GM13976 (cell line): ENCODE measurements at places on chromosomes 12 and 14.

- DNase-seq = peak; percentile 70
These were observed 10.3 kb downstream of the TBPL2 start for GRCh38 chr14:55430024-55430690.

DNA sequence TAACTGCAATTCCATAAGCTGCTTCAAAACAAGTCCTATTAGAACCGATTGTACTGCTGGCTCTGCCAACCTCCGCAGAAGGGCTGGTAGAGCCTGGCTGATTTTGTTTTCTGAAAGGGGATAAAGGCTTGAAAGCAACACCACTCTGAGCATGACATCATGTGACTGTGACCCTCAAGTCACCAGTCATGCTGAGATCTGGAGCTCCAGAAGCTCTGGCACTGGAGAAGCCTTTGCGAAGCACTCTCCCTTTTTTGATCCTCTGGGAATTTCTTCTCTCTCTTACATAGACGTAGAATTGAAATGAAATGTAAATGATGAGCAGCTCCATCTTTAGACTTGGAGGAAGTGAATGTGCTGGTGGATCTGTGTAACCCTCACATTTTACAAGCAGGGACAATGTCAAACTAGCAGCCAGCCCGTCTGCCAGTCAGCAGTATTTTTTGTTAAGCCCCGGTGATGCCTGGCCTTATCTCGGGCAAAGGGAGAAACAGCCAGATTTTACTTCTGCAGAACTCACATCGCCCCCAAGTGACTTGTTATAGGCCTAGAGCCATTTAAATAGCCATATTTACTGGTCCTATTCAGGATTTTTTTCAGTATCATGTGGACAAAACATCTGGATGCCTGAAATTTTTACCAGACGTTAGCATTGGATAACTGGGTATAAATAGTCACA is 112.1 kb upstream of the NPAS3 start:
- DNase-seq = no peak

DNA sequence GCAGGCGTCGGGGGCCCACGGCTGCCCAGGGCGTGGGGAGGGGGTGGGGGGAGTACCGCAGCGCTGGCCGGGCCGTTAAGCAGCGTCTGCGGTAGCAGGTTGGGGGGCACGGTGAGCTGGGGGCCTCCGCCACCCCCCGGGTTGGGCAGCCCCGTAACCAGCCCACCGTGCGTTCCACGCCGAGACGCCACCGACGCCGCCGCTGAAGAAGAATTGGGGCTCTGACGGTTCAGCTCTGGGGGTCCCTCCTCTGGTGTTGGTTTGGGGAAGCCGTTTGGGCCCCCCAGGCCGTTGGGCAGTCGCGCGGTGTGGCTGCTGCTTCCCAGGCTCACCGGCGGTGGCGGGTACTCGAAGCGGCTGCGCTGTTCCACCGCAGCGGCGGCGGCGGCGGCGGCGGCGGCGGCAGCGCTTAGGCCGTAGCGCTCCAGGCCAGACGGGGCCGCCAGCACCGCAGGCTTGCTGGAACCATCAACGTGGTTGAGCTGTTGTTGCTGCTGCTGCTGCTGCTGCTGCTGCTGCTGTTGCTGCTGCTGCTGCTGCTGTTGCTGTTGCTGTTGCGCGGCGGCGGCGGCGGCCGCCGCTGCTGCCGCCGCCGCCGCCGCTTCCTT is 1.5 kb downstream of the IRF2BPL start:
- DNase-seq = peak; percentile 70

GRCh38 chr14:77133720-77134338 is 7.8 kb downstream of the ZDHHC22 start:
- peak; percentile 86 for DNase-seq

DNA sequence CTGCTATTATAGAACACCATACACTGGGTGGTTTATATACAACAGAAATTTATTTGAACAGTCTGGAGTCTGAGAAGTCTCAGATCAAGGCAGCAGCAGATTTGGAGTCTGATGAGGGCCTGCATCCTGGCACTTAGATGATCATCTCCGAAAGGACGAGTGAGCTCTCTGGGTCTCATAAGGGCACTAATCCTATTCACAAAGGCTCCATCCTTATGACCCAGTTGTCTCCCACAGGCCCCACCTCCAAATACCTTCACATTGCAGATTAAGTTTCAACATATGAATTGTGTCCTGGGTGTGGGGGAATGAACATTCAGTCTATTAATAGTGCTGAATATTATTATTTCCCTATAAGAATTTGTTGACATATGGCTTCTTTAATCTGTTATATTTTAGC is 53.6 kb downstream of the FBXO34 start:
- DNase-seq = no peak

DNA sequence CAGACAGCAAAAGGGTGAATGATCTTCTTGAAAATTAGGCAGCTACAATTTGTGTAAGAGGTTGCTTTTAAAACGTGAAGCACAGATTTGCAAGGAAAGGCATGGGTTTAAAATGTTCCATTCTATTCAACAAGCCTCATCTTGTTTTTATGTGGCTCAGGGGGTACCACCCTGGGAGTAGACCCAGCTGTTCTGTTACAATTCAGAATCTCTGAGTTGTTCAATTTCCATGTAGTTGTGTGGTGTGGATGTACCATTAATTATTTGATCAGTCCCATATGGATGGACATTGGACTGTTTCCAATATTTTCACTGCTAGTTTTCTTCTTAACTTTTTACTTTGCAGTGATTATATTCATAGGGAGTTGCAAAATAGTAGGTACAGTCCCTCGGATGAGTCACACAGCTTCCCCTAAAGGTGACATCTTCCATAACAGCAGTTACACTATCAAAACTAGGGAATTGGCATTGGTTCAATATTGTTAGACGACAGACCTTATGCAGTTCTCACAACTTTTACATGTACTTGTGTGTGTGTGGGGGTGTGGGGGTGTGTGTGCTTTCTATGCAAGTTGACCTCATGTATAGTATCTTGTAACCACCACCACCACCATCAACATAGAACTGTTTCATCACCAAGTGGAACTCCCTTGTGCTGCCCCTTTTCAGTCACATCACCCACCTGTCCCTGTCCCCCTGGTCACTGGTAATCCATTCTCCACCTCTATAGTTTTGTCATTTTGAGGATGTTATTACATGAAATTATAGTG is 59.0 kb upstream of the CAPRIN2 start:
- DNase-seq = no peak

DNA sequence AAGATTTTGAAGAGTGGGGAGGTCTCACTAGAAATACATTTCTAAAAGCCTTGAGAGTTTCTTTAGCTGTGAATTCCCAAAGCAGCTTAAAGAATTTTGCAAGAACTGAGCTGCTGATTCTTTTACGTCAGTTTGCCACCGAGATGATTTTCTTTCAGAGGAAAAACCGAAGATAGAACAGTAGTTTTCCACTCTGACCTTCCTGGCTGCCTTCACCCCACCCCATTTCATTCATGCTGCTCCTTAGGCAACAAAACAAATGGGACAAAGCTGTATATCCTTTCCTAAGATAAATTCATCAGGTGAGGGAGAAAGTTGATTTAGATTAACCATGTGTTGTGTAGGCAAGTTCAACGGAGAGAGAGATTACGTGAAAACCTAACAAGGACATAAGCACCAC is 947.0 kb downstream of the GALC start:
- no peak for DNase-seq

DNA sequence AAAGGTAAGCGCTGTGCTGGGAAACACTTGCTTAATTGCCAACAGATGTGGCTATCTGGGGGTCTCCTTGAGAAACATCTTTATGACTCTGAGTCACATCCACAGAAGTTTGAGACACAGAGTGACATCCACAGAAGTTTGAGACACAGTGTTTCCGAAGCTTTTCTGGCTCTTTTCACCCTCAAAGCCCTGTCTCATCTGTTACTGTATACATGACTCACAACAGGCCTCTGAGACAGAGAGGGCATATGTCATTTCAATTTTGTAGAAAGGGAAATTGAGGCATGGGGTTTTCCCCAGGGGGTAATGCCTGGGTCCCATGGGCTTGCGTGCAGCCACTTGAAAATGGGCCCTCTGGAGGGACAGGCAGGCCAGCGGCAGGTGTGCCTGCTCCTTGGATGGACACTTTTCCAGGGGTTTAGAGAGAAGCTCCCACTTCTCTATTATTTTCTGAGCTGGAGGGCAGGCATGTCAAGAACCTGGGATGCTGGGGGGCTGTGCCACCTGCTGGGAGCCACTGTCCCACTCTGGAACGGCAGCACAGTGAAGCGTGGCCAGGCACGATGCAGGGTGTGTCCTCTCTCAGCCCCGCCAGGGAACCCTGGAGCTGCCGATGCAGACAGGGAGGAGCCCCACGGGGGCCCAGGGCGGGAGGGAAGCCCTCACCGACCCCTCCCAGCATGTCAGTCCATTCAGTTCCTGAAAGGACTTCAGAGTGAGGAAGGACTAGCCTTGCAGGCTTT is 111.3 kb upstream of the FKBP4 start:
- DNase-seq = no peak
